ENCODE measurements at places on chromosomes 4 and X.
A peak's percentile ranks its signal among the peaks of the same experiment; 100 is the strongest.

- DNase-seq = no peak
Observed at GRCh38 chr4:155026715-155027114, 181.7 kb upstream of the NPY2R start.

- no peak for DNase-seq
Observed at GRCh38 chr4:78372355-78372988, 179.1 kb upstream of the ANXA3 start.

- no peak for DNase-seq
Observed at GRCh38 chr4:125020089-125021034, 294.4 kb upstream of the FAT4 start.

GRCh38 chrX:118965395-118965794 lies 9.0 kb upstream of the LONRF3 start:
- no peak for DNase-seq

DNA sequence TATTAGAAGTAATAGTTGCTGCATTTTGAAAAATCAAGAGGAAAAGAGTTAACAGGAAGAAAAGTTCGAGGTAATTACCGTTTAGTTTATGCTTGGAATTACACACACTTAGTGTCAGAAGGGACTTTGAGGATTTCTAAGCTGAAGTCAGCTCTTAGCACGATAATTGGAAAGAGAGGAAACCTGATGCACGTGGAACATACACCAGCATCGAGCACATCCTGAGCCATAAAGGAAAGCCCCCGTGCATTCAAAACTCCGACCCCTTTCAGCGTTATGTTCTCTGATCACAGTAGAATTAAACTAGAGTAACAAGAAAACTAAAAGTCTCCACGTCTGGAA lies 400 bp upstream of the PAQR3 start:
- no peak for DNase-seq

- DNase-seq = no peak
Observed at GRCh38 chr4:163165217-163166017, 1.3 kb downstream of the NAF1 start.

GRCh38 chr4:154307451-154307850 lies 184.1 kb downstream of the DCHS2 start:
- DNase-seq = no peak

- peak; percentile 71 for DNase-seq
Observed at GRCh38 chr4:40662962-40663604, 33.4 kb upstream of the RBM47 start.

GRCh38 chr4:8281519-8282133 lies 12.1 kb downstream of the HTRA3 start:
- no peak for DNase-seq

DNA sequence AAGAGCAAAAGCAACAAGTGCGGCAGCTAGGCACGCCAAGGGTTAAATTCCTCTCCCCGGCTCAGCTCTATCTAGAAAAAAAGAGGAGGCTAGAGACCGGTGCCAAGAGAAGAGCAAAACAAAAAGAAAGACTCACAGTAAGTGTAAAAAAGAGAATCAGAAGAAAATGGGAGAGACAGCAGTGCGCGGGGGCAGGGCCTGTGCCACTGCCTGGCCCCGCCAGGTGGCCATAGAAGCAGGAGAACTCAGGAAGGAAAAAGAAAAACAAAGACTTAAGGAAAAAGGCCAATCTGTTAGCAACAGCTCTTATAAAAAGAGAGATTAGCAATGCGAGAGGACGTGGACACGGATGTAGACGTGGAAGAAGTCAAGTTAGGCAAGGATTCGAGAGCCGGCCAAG lies 3.2 kb downstream of the ACOX3 start:
- DNase-seq = no peak

DNA sequence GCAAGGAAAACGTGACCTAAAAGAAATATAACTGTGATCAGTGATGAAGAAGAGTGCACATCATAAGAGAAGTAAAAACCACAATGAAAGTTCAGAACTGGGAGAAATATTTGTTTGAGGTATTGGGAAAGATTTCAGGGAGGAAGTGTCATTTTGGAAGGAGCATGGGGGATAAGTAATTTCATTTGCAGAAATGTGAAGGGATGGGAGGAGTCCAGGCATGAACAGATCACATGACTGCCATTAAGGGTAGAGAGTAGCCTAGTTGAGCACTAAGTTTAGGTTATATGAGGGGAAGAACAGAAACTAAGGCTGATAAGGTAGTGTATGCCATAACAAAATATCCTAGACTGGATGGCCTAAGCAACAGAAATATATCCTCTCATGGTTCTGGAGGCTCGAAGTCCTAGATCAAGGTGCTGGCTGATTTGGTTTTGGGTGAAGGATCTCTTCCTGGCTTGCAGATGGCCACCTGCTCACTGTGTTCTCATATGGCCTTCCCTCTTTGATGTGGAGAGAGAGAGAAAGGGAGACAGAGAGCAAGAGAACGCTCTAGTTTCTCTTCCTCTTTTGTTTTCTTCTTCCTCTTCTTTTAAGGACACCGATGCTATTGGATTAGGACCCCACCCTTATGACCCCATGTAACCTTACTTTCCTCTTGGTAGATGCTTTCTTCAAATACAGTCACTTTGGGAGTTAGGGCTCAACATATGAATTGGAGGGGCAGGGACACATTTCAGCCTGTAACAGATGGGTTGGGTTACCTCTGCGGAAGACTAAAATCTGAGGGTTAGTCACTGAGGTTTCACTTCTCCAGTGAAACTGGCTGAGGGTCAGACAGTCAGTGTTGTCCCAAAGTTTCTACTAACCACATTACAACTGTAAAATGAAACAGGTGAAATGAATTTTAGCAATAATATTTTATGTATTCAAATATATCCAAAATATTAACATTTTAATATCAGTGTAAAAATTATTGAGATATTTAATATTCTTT lies 77.9 kb downstream of the EGF start:
- DNase-seq = no peak

GRCh38 chr4:99845708-99846469 lies 29.3 kb downstream of the DAPP1 start:
- DNase-seq = no peak

DNA sequence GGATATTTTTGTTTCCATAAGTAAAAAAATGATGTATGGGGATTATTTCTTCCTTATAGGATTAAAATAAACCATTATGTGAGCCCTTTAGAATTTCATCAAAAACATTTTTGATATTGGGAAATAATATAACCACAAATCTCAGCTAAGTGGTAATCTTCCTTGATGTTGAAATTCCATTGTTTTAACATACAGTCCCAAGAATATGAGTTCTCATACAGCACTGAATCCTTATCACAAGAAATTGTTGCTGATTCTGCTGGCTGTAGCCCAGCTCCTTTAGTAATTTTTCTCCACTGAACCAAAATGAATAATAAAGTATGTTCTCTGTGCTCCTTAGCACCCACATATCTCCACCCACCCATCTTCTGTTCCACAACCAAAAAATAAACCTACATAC lies 41.9 kb upstream of the FAM47B start:
- no peak for DNase-seq

GRCh38 chr4:2296631-2297601 lies 35.0 kb upstream of the MXD4 start:
- peak; percentile 58 for DNase-seq

DNA sequence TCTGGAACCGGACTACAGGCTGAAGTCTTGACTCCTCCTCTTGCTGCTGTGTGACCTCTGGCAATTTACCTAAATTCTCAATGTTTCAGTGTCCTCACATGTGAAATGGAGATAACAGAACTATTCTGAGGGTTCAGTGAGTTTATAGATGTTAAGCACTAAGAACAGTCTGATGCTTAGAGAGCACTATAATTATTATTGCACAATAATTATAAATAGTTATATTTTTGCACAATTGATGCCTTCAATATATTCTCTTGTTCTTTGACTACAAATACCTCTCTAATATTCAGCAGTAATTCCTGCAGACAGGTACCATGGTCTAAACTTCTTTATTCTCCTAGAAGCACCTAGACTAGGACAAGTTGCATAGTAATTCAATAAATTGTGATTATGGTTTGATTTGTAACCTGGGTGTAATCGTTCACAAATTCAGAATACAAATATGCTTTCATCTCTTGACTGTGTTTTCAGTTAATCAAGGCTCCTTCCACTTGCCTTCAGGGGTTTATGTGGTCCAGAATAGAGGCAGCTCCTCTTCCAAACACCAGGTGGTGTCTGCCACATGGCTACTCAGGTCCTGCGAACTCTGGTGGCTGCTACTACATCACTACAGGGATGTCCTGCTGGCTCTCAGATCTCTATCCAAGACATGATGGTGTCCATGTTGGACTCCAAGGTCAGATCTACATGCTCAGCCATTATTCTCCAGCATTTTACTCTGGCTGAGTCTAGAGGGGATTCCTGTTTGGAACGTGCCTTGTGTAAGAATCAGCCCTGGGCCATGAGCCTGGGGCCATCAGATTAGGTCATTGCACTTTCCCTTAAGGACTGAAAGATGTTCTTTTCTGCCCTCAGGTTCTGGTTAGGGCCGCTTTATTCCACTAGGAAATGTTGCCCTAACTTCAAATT lies 103.4 kb downstream of the QRFPR start:
- no peak for DNase-seq

- no peak for DNase-seq
Observed at GRCh38 chrX:149982310-149982709, 44.0 kb upstream of the EOLA2 start.

- no peak for DNase-seq
Observed at GRCh38 chrX:14013054-14013453, 16.6 kb downstream of the GEMIN8 start.

DNA sequence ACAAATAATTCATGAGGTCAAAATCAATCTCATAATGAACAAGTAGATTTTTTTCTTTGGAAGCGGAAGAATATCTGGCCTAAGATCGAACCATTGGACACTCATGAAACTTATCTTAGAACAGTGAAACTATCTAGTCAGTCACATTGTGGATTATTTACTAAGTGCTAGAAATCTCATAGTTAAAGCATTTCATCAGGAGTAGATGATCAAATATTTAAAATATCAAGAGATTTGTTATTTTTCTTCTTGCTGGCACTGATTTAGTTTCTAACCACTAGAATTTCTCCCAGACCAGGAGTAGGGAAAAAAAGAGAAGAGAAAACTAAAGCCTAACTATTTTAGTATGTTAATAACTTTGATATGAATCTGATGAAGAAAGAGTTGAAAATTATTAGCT lies 105.5 kb downstream of the SHROOM3 start:
- no peak for DNase-seq

DNA sequence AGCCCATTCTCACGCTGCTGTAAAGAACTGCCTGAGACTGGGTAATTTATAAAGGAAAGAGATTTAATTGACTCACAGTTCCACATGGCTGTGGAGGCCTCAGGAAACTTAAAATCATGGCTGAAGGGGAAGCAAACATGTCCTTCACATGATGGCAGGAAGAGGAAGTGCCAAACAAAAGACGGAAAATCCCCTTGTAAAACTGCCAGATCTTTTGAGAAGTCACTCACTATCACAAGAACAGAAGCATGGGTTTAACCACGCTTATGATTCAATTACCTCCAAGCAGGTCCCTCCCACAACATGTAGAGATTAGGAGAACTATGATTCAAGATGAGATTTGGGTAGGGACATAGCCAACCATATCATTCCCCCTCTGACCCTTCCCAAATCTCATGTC lies 335.5 kb downstream of the IL15 start:
- DNase-seq = no peak

DNA sequence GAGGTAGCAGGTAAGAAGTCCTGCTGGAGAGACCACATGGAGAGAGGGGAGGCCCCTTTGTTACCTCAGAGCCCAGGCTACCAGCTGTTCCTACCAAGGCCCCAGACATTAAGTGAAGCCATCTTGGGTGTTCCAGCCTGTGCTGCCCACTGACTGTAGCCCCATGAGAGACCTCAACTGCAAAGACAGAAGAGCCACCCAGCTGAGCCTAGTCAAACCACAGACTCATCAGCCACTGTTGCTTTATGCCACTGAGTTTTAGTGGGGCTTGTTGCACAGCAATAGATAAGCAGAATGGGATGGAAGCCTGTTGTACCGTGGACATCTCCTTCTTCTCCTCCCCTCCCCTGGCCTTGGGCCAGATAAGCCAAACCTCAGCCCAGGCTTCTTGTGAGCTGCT lies 83.9 kb downstream of the ADRA2C start:
- no peak for DNase-seq

GRCh38 chr4:52618795-52619590 lies 40.1 kb downstream of the USP46 start:
- DNase-seq = no peak

GRCh38 chr4:3687538-3687937 lies 78.6 kb upstream of the ADRA2C start:
- DNase-seq = no peak

DNA sequence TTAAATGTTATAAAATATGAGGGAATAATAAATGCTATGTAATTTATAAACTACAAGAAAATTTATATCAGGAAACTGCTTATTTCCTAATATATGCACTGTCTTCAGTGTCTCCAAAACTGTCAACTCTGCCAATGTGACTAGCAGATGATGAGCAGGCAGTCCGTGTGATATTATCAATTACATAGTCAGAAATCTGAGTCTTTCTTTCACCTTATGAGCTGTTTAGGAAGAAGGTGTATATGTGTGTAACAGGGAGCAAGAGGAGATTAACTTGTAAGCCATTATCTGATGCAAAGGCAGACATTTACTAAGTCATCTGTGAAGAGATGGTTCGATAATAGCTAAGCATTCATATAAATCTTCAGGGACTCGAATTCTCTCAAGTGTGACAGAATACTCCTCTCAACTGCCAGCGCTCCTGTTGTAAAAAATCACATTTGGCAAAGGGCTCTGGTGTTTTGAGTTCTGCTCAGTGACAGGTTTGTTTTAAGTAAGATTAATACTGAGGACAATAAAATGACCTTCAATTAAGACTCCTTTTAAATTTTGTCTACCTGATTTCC lies 79.7 kb downstream of the SNCA start:
- DNase-seq = no peak

GRCh38 chrX:17830211-17830610 lies 30.9 kb downstream of the RAI2 start:
- no peak for DNase-seq

DNA sequence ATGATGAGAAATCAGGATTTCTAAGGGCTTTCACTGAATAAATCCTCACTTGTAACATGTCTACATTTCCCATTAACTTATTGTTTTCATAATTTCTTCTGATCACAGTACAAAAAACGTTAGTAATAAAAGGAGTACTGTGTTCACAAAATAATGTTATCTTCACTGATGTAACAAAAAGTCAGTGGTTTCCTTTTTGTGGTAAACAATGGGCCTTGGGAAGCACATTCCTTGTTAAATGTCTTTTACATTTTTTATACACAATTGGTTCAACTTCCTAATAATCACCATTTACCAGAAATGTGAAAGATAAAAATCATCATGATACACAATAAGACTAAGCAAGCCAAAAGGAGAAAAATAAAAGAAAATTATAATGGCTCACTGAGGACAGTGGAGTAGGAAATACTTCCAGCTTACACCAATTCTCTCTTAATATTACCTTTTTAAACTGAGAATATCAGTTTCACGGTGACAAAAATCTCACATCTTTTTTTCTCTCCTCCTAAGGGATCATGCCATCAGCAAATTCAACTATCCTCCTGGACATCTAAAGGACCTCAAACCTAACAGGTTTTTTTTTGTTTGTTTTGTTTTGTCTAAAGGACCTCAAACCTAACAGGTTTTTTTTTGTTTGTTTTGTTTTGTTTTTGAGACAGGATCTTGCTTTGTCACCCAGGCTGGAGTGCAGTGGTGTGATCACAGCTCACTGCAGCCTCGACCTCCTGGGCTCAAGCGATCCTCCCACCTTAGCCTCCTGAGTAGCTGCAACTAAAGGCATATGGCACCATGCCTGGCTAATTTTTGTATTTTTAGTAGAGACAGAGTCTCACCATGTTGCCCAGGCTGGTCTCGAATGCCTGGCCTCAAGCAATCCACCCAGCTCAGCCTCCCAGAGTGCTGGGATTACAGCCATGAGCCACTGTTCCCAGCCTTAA lies 57.3 kb downstream of the FRYL start:
- DNase-seq = no peak

- no peak for DNase-seq
Observed at GRCh38 chrX:2618516-2618915, 72.6 kb upstream of the CD99 start.

All from activated effector memory CD4-positive, alpha-beta T cell treated with anti-CD3 and anti-CD28 coated beads, Interleukin-2, amount 50 U/mL, for 16 hours (primary cell).